Activated CD8-positive, alpha-beta memory T cell treated with anti-CD3 and anti-CD28 coated beads for 4 hours (primary cell): ENCODE measurements at places on chromosomes 6 and 20.
A peak's percentile ranks its signal among the peaks of the same experiment; 100 is the strongest.

GRCh38 chr6:161274898-161275297 is 1.0 kb upstream of the AGPAT4 start:
- DNase-seq: no peak

GRCh38 chr20:22507240-22507961 is 77.0 kb downstream of the FOXA2 start:
- no peak for DNase-seq

DNA sequence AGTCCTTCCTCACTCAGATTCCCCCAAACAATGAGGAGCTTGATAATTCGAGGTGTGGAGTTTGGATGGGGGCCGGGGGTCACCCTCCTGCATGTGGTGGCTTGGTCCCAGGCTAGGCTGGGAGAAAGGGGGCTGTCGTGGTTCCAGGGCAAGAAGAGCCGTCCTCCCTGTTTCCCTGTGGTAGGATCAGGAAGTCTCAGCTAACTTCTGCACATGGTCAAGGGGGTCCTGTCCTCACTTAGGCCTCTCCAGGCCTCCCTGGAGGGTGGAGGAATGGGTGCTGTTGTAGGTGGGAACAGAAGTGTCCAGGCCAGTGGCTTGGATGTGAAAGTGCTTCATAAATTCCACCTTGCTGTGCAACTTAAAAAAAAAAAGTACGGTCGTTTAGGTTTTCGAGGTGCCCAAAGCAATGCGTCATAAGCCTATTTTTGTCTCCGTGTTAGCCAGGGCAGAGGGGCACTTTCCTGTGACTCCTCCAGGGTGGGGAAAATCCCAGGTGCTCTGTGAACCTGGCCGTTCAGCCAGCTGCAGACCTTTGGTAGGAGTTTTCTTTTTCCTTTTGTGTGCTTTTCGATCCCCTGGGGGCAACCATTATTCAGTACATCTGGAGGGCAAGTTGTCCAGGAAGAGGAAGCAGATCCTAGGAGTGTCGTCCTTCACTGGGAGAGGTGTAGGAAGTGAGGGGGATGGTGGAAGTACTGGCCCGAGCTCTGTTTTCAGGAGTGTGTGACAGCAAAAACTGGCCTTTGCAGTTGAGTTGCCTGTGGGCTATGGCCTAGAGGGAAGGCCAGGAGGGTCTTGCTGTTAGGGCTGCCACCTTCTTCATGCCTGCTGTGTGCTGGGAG is 9.6 kb downstream of the IGF2R start:
- no peak for DNase-seq

DNA sequence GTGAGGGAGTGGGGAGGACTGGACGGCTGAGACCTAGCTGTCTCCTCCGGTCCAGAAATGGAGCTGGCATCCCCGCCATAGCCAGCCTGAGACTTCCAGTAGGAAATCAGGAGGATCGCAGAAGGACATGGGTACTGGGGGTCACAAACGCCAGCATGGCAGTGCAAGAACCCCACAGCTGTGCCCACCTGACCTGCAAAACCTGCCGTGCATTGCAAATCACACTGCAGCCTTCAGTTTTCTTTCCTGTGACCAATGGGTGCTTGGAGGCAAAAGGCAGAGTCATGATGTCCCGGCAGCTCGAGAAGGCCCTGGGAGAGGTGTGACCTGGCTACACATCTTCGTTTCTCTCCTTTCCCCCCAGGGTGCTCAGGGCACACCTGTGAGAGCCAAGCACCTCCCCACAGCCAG is 23.3 kb upstream of the PHACTR3 start:
- no peak for DNase-seq

- DNase-seq: peak; percentile 20
Observed at GRCh38 chr20:62710886-62711702, 2.5 kb downstream of the NTSR1 start.

GRCh38 chr6:111564482-111564945 is 41.2 kb downstream of the TRAF3IP2 start:
- no peak for DNase-seq

- no peak for DNase-seq
Observed at GRCh38 chr6:69427882-69428281, 368.9 kb downstream of the LMBRD1 start.

DNA sequence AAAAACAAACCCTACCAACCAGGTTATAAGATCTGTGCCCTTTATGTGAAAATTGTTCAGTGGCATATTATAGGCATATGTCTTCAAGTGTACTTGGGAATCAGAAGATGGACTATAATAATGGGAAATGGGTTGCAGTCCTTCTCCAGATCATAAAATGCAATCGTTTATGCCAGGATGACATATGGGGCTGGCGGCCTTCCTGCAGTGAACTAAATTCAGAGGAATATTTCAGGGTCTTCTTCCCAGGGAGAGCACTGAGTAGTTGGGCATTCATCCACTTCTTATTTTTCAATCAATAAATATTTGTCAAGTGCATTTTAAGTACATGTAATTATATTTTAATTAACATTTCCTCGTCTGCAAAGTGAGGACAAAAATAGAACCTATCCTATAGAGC is 176.2 kb upstream of the CNR1 start:
- DNase-seq: no peak

DNA sequence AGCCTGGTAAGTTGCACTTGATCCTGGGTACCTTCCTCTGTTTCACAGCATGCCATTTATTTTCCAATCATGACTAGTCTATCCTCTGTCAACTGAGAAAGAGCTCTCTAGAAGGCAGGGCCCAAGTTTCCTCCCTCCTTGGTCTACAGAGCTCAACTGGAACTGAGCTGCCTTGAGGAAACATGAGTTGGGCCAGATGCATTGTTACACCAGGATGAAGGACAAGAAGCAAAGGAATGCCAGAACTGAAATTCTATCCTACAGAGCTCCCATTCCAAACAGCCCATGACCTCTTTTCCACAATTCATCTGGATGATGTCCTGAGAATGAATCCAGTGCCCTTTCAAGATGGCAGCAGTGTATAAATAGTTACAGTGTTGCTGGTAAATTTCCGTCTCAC is 66.7 kb upstream of the E2F3 start:
- no peak for DNase-seq

GRCh38 chr6:40930555-40930954 is 108.5 kb downstream of the UNC5CL start:
- DNase-seq: no peak

DNA sequence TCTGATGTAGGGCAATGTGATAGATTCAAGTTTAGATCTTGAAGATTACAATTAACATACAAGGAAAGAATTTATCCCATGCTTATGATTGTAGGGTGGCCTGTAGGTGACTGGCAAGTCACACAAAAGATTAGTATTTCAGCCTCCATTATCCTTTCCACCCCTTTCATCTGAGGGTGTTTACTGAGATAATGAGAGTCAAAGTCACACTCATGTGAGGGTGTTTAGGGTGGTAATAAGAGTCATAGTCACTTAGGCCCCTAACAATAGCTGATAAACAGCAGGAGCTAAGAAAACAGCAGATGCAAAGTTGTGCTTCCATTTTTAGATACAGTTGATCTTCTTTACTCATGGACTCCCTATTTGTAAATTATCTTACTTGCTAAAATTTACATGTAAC is 11.4 kb downstream of the FAM184A start:
- DNase-seq: no peak

- no peak for DNase-seq
Observed at GRCh38 chr6:1792989-1793388, 183.3 kb downstream of the FOXC1 start.

GRCh38 chr20:2109425-2110210 is 8.0 kb downstream of the STK35 start:
- no peak for DNase-seq
